SW480 (cell line): ENCODE measurements at places on chromosomes 4 and X.

- DNase-seq, result no peak
Observed at GRCh38 chrX:12488771-12489170, 302.4 kb upstream of the PRPS2 start.

DNA sequence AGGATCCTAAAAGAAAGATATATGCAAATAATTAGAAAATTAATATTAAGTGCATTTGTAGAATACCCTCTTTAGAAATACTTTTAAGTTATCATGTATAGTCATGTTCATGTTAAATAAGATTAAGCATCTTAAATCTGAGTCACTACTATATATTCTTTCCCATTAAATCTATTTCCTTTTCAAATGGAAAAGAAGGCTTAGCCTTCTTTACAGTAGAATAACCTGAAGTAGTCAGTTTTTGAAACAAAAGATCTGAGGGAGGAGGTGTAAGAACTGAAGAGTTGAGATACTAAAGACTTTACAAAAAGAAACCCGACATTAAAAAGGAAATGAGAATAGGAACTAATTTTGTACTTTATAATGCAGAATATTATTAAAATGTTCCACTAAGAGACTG, 14.7 kb upstream of the HSD17B13 start:
- no peak for DNase-seq

- no peak for DNase-seq
Observed at GRCh38 chr4:131534944-131535645, 1614.0 kb upstream of the PCDH10 start.

DNA sequence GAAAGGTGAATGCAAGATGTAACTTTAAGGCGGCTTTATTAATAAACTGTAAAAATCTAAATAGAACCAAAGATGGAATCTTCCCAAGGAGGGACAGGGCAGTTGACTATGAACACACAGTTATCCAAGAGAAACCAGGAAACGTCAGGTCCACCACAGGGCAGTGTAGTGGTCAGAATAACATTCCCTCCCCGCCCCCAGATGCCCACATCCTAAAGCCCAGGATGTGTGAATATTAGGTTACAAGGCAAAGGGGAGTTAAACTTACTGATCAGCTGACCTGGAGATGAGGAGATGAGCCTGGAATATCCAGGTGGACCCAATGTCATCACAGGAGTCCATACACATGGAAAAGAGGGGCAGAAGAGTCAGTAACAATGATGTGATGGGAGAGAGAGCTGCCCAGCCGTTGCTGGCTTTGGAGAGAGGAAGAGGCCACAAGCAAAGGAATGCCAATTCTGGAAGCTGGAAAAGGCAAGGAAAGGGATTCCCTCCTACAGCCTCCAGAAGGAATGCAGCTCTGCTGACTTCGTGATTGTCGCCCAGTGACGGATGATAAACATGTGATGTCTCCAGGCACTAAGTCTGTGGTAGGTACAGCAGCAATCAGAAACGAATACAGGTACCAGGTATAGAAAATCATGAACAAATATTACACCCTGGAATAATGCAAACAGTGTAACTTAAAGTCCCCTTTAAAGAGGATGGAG, 5.2 kb downstream of the SH3KBP1 start:
- DNase-seq, result peak; percentile 55

- no peak for DNase-seq
Observed at GRCh38 chrX:132652871-132653270, 164.0 kb upstream of the MBNL3 start.

DNA sequence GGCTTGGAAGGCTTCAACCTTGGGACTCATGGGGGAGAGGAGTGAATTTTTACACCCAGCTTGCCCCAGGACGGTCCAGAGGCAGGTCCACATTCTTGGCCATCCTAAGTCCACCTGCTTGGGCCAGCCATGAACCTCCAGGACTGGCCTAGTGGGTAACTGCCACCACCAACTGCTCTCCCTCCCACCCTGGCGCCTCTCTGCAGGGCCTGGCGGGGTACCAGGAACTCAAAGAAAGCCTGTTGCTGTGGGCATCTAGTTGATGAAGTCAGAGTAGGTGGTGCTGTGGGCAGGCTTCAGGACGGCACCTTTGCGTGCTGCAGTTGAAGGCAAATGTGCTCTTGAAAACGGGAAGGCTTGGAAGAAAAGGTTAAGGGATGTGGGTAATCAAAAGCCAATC, 12.0 kb downstream of the BCOR start:
- DNase-seq, result no peak

DNA sequence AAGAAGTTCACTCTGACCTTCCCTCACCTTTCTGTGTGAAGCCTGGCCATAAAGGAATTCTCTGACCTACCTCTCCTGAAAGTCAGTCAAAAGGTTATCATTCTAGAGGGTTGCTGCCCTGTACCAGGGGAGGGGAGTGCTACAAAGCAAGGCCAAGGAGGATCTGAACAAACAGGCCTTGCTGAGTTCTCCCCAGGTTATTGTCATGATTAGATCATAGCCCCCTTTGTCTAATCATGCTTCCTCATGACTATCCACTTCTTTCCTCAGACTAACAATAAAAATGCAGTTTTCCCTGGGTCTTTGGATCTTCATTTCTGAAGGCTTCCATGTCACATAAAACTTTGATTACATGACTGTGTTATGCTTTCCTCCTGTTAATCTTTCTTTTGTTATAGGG, 472.0 kb downstream of the IQCM start:
- DNase-seq, result no peak

DNA sequence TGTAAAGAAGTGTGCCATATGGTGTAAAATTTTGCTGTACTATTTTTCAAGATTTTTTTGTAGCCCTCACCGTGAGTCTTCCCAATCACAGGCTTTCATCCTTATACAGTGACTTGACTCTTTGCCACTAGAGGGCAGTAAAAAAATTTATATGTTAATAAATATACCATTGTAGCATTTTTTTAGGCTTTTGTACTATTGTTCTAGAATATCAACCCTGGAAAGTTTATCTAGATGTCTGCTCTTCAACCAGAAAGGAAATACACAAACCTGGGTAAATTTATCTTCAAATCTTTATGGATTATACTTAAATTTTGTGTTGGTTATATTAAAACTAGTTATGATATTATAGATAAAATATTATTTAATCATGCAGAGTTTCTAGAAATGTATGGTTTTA, 235.3 kb downstream of the TENM3 start:
- peak; percentile 42 for DNase-seq

DNA sequence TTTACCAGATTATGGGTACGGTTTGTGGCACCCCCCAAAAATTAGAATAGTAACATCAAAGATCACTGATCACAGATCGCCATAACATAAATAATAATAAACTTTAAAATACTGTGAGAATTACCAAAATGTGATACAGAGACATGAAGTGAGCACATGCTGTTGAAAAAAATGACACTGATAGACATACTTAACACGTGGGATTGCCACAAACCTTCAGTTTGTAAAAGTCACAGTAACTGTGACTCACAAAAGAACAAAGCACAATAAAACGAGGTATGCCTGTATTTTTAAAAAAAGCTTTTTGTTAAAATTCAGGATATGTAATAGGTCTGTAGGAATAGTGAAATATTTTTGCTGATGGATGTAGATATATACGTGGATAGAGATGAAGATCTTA, 93.4 kb downstream of the TET2 start:
- no peak for DNase-seq

DNA sequence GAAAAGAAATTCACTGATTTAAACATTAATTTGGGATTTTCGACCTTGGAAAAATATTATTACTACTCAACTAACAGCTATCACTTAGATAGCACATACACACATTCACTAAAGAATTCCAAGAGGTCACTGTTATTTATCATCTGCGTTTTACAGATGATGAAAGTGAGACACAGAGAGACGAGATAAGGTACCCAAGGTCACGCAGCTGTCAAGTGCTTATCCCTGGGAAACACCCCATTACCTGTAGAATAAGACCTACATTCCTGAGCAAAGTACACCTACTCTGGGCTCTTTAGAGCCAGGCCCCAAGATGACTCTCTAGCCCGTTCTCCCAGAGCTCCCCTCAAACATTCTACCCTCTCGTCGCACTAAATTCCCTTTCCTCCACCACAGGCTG, 48.6 kb downstream of the HAUS3 start:
- no peak for DNase-seq

- no peak for DNase-seq
Observed at GRCh38 chr4:74319470-74319869, 11.2 kb downstream of the EPGN start.
